ENCODE measurements at places on chromosomes 16 and 17.

DNA sequence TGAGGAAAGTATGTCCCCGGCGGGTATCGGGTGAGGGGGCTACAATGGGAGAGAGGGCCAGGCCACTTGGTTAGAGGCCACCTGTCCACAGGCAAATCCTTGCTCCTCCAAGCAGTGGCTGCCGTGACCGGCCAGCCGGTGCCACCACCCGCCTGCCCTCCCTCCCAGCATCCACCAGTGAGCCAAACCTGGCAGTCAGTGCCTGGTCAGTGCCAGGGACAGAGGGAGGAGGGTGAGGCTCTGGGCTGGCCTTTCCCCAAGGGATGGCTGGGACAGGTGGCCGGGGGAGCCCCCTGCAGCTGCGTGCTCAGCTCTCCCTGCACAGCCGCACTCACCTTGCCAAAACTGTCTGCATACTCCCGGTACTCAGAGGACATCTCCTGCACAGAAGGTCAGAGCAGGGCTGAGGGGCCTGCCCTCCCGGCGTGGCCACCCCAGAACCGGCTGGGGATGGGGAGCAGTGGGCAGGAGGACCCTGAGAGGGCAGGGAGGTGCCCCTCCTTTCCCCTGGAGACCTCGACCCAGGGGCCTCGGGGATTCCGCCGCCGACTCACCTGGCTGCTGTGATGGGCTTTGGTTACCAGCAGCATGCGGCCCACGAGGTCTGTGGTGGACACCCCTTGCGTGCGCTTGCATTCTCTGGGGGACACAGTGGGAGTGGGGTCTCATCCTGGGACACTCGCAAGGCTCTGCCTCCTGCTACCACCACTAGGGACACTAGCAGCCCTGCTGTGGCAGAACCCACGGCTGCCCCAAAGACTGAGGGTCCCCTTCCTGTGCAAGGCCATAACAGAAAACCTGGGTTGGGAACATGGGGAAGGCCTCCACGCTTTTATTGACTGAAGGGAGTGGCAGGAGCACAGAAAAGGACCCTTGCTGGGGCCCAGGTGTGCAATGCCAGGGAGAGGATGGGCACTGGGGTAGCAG lies 3.7 kb downstream of the PCYT2 start:
- DNase-seq, result no peak
- peaks cover 7% of the 10 kb centered on the region for H3K27me3 ChIP-seq
- no peak overlapping the region for H3K27ac ChIP-seq
- H3K4me1 ChIP-seq, result peaks cover 17% of the 10 kb centered on the region
- H3K4me3 ChIP-seq, result no peak overlapping the region

GRCh38 chr17:74351552-74352210 lies 10.0 kb downstream of the BTBD17 start:
- no peak for DNase-seq
- H3K4me1 ChIP-seq, result peaks cover 4% of the 10 kb centered on the region
- H3K4me3 ChIP-seq, result no peak overlapping the region
- H3K27me3 ChIP-seq, result peaks cover 86% of the 10 kb centered on the region
- H3K36me3 ChIP-seq, result no peaks in the 10 kb centered on the region
- no peak overlapping the region for H3K27ac ChIP-seq

- H3K4me1 ChIP-seq, result no peaks in the 10 kb centered on the region
- H3K4me3 ChIP-seq, result no peak overlapping the region
- DNase-seq, result no peak
These were observed 225.3 kb upstream of the COX10 start for GRCh38 chr17:13843862-13844635.

DNA sequence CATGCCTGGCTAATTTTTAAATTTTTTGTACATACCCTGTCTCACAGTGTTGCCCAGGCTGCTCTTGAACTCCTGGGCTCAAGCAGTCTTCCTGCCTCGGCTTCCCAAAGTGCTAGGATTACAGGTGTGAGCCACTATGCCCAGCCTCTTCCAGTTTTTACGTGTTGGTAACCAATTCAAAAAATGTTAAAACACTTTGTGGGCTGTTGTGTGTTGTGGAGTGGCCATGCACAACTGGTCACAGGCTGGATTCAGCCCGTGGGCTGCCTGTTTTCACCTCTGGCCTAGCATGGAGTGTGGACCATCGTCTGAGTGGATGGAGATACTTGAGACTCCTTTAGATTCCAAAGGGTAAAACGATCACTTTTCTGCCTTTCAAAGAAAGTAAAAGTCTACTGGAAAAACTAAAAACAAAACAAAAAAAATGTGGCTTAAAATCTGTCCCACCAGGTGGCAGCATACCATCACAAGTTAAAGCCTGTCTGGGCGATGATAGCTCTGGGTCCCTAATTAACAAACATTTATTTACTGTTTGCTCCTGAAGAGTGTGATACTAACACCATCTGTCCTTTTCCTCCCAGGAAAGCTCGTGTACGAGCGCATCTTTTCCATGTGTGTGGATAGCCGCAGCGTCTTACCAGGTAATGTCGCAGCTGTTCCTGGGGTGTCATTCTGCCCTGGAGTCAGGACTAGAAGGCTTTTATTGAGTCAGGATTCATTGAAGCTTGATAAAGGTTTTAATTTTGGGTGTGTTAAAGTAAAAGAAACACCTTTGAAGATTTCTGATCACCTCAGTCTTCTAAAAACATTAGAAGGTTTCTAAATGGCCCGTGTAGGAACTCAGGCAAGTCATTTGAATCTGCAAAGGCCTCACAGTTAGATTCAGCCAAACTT lies 45.8 kb downstream of the VPS35L start:
- peak; percentile 59 for DNase-seq
- no peak overlapping the region for H3K4me3 ChIP-seq
- peaks cover 25% of the 10 kb centered on the region for H3K36me3 ChIP-seq
- H3K27me3 ChIP-seq, result no peaks in the 10 kb centered on the region

DNA sequence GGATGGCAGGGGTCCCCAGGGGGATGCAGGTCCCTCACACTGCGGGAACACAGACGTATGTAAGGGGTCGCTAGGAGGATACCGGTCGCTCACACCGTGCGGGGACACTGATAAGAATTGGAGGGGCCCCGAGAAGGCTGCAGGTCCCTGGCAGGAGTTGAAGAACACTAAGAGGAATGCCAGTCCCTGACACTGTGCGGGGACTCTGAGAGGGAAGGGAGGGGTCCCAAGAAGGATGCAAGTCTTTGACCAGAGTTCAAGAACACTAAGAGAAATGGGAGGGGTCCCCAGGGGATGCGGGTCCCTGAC lies 510 bp downstream of the ERCC4 start:
- peak; percentile 49 for DNase-seq
- peaks cover 9% of the 10 kb centered on the region for H3K36me3 ChIP-seq
- H3K4me3 ChIP-seq, result peak overlapping the region; percentile 97
- H3K4me1 ChIP-seq, result peaks cover 19% of the 10 kb centered on the region

Measured in muscle of leg (tissue), 16 donors.